DMS53 (cell line): ENCODE measurements at places on chromosomes 11 and 22.

DNA sequence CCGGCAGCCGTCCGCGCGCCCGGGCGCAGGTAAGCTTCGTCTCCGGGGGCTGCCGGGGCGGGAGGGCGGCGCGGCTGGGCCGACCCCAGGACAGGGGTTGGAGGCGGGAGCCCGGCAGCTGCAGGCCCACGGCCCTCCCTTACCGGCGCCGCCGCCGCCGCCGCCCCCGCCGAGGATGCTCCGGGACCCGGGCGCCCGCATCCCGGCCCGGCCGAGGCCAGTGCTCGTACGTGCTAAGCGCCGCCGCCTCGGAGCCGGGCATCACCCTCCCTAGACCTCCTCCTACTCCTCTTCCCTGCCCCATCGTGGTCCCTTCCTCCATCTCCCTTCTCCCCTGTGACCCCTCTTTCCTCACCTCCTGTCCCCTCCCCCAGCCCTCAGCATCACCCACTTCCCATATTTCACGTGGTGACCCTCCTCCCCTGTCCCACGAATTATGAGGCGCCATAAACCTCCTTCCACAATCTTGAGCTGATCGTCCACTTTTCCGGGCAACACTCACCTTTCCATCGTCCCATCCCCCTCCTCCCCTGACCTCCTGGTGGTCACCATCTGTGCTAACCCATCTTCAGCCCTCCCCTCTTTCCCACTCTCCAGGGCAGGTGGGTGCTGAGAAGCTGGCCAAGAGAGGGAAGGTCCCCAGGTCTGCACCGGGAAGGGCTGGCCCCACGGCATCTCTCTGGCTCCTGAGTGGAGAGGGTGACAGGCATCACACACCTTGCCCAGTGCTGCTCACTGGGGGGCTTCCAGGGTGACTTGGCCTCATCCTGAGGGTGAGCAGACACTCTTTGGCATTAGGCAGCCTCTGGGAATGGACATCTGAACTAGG is 612 bp downstream of the ASPHD2 start:
- DNase-seq = peak; percentile 32

DNA sequence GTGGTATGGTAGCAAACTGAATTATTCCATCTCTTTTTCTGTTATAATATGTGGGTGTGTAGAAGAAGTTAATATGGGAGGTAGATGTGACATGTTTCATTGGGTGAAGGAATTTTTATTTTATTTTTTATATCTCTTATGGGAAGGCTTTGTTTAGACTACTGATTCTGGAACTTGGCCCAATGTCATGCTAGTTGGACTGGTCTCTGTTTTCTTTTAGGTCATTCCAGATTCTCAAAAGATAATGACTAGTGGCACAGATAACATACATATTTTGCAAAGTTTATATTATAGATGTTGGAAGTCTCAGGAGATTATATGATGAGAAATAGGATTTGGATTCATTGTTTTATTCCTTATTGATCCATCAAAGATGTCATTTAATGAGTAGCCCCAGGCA is 1.3 kb upstream of the OOSP3 start:
- DNase-seq = no peak

GRCh38 chr22:17410576-17410975 is 41.3 kb downstream of the CECR2 start:
- no peak for DNase-seq

GRCh38 chr22:33598821-33599220 is 321.5 kb downstream of the LARGE1 start:
- DNase-seq = no peak

GRCh38 chr22:25475257-25476022 is 89.0 kb upstream of the GRK3 start:
- peak; percentile 68 for DNase-seq

GRCh38 chr11:118090545-118091162 is 3.9 kb upstream of the SMIM35 start:
- DNase-seq = no peak

DNA sequence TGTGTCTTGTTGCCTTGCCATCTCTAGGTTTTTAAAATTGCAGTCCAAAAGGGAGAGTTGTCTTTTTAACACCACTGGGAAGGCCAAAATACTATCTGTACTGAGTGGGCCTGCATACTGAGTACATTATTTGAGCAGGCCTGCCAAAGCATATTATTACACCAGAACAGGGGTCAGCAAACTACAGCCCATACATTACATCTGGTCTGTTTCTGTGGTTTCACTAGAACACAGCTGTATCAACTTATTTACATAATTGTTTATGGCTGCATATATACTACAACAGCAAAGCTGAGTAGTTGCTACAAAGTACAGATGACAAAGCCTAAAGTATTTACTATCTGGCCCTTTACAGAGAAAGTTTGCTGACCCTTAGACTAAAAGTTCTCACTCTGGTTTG is 74.0 kb downstream of the USP35 start:
- DNase-seq = no peak

GRCh38 chr22:48888466-48889208 is 939.0 kb downstream of the BRD1 start:
- DNase-seq = no peak

GRCh38 chr22:27205492-27206373 is 548.3 kb downstream of the MIAT start:
- DNase-seq = no peak

GRCh38 chr11:44324749-44325525 is 15.0 kb upstream of the ALX4 start:
- DNase-seq = peak; percentile 67

DNA sequence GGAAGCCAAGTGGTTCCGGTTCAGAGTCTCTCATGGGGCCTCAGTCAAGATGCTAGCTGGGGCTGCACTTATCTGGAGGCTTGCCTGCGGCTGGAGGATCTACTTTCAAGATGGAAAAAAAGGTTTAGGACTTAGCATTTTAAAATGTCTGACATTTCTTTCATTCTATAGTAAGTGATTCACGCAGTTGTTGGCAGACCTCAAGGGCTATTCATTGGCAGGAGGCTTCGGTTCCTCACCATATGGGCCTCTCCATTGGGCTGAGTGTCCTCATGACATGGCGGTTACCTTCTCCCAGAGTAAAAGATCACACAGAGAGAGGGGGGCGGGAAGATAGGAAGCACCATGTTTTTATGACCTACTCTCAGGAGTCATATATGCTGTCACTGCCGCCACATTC is 298.0 kb upstream of the PLET1 start:
- no peak for DNase-seq

DNA sequence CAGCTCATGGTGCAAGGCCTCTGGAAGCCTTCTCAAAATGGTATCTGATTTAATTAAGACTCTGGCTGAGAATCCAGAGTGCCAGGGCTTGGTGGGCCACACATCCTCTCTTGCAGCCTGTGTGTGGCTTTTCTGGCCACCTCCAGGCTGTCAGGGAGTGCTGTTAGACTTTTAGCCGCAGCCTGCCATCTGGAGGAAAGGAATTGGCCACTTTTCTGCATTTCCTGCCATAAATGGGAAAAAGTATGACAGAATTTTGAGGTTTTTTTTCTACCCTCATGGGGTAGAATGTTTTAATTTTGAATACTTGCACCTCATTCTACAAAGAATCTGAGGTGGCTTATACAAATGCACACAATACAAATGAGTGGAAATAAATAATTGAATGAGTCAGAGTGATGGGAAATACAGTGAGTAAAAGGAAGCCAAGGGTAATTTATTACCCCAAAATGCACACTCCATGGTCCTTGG is 218.4 kb downstream of the ADAMTS15 start:
- no peak for DNase-seq

- no peak for DNase-seq
Observed at GRCh38 chr22:44118645-44119315, 61.9 kb upstream of the PARVG start.

GRCh38 chr11:44763121-44763820 is 36.5 kb downstream of the TSPAN18 start:
- no peak for DNase-seq

GRCh38 chr11:10567446-10567845 is 1.0 kb downstream of the LYVE1 start:
- no peak for DNase-seq

- DNase-seq = peak; percentile 90
Observed at GRCh38 chr22:31350410-31350863, 4.3 kb upstream of the PATZ1 start.

DNA sequence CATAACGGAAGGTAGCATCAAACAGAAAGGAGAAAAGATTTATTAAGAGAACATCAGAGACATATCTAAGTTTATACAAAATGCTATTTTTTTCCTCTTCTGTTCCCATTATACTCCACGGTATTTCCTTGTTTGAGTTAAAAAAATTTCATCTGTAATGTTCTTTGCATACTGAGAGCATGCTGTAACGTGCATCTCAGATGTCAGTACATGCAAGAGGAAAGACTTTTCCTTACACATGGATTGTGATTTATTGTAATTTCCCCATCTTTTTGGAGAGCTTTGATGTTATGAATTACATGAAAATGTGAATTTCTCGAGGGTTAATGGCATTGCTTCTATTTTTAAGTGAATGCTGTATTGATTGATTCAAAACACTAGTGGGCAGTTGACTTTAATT is 1164.0 kb downstream of the LRRC4C start:
- no peak for DNase-seq

DNA sequence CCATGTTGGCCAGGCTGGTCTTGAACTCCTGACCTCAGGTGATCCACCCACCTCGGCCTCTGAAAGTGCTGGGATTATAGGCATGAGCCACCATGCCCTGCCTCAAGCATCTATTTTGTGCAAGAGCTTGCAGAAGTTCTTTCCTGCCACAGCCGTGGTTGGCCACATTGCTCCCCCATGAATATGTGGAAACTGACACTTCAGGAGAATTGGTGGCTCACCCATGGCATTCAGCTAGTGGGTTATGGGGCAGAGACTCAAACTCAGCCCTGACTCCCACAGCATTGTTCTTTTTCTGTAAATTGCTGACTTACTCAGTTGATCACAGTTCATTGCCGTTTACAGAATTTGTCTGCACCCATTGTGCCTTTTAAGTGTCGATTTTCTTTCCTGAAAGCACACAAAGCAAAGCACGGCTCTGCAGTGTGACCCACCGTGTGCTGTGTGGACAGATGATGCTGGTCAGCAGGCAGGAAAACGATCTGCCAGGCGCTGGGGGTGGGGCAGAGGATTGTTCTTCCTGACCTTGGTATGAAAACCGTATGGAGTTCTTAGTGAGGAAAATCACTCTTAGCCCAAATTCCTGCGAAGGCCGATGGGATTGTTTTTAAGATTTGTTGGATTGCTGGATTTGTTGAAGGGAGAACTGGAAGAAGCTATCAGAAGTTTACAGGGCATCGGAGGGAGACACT is 115.6 kb downstream of the PTPRJ start:
- no peak for DNase-seq

DNA sequence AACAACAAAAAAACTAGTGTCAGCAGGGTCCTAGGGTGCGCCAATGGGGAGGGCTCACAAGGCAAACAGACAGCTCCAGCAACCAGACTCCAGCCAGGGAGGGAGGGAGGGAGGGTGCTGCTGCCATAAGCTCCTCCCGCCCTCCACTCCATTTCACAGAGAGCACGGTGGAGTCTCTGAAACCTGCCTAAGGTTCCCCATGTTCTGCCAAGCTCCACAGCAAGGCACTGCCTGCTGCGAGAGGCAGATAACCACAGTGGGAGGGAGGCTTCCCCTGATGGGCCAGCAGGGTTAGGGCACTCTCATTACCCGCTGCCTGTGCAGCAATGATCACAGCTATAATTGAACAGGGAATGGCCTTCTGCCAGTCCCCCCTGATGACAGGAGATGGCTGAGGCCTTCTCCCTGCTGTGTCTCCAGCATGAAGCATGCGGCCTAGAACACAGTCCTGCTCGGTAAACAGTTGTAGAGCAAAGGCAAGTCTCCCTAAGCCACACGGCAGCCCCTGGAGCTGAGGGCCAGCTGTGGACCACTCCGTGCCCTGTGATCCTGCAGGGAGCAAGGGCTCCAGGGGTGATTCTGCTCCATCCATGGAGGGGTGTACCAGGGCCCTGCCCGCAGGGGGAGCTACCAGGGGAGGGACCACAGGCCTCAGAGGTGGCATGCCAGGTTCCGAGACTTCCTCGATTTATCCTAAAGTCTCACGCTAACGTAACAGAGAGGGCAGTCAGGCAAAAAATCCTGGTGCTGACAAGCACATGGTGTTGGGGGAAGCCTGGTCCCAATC is 42.9 kb downstream of the PC start:
- no peak for DNase-seq

DNA sequence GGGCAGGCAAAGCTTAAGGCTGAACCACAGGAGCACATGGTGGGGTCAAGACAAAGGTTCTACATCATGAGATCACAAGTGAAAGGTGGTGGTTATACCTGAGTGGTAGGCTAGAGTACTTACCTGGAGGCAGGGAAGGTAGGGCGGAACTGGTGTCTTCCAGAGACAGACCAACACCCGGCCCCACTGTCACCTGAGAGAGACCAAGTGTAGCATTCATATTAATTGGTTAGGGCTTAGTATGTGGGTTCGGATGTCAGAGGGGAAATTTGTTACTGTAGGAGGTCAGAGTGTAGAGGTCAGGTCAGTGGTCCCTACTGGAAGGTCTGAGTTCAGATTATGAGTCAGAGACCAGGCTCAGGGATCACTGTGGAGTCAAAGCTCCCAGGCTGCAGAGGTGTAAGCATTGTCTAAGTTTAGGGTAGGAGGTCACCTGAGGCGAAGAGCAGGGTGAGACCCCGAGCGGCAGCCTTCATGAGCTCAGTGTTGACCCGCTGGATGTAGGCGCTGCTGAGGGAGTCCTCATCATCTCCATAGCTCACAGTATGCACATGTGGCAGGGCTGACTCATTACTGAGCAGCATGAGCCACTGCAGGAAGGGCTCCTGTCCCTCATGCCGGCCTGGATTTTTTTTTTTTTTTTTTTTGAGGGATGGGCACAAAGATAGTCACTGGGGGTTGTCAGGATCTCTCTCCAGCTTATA is 3.2 kb downstream of the TPP1 start:
- no peak for DNase-seq

GRCh38 chr22:36218648-36219193 is 17.1 kb upstream of the APOL4 start:
- DNase-seq = no peak

DNA sequence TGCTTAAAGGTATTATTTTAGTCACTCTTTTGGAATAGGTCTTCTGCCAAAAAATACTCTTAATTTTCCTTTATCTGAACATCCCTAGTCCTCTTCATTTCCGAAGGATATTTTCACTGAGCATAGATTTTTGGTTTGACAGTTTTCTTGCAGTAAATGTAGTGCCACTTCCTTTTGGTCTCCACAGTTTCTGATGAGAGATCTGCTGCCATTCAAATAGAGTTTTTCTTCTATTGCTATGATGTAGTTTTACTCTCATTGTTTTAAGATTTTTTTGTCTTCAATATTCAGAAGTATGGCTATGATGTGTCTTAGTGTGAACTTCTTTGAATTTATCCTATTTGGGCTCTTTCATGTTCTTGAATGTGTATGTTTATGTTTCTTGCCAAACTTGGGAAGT is 281.1 kb upstream of the SORL1-AS1 start:
- DNase-seq = no peak

- DNase-seq = no peak
Observed at GRCh38 chr22:28542980-28543621, 136.5 kb downstream of the TTC28 start.

- DNase-seq = no peak
Observed at GRCh38 chr22:47397673-47398072, 635.2 kb downstream of the TBC1D22A start.
